ENCODE measurements at places on chromosomes 5 and 9.

GRCh38 chr9:118985851-118986250 is 383.4 kb downstream of the BRINP1 start:
- no peak for DNase-seq

DNA sequence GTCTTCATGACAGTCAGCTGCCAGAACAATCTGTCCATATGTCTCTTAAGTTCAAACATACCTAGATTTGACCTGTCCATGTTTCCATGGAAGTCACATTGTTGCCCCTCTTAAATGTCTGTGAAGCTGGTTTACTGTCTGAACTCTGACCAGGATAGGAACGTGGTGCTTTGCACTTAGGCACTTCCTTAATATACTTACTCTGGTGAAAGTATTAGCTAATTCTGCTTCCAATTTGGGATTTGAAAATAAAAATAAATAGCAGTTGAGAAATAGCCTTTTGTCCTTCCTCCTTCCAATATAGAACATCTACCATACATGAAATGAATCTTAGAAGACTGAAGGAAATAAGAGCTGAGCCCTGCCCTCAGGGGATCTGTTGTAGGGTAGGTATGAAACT is 524.5 kb upstream of the CLINT1 start:
- DNase-seq = no peak

GRCh38 chr9:93224591-93224990 is 40.7 kb downstream of the WNK2 start:
- DNase-seq = no peak

- no peak for DNase-seq
These were observed 271.5 kb downstream of the CCDC171 start for GRCh38 chr9:15824310-15824709.

- DNase-seq = peak; percentile 52
These were observed 1.7 kb downstream of the PPARGC1B start for GRCh38 chr5:149731617-149732323.

GRCh38 chr5:152813526-152813925 is 408.4 kb upstream of the NMUR2 start:
- no peak for DNase-seq

DNA sequence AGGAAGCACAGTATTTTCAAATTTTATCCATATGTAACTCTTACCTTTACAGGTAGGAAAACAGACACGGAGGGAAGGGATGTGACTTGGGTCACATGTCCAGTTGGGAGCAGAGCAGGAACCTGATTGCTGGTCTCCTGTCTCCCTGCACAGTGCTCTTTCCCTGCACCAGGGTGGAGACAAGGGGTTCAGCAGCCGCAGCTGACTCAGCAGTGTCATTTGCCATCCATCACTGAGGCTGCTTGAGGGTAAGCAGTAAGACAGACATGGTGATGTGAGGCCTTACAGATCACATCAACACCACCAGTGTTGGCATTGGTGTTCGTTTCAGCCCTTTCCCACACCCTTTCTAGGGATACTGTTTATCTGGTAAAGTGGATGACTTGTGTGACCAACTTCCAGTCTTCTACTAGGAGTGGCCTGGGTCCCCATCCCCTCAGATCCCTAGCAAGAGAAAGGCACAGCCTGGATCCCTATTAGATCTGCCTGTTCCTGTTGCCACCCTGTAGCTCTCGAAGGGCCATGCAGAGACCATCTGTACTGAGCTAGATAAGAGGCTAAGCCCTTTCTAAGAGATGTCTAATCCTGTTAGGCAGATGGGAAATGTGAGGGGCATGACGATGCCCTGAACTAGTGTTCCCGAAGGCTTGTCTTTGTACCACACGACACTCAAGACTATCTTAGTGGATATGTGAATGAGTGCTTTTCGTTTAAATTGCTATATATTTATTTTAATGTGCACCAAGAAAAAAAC is 29.1 kb downstream of the FRMPD1 start:
- no peak for DNase-seq

DNA sequence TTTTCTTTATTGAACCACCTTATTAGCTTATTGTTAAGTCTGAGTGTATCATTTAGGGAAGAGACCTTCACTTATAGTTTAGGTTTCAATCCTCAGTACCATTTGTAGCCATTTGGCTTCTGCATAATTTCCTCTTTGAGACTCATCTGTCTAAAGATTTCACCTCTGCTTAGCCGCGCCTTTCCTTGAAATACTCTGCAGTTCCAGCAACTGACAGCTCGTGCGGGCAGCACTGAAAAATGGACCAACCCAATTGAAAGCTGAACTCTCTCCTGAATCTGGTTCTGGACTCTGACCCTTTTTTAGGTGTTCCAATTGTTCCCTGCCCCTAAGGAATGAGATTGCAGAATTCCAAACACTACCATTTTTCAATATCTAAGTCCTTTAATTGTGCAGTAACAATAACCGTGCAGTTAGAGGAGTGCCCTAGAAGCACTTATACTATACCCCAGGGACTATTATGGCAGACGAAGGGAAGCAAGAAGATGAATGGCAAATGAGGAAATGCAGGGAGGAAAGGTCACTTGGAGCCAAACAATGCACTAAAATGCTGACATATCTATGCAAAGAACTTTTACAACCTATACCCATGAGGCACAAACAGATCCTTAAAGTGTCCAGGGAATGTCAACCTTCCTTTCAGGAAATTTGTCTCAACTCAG is 50.1 kb upstream of the PDE4D start:
- DNase-seq = no peak

GRCh38 chr5:178785999-178786398 is 55.5 kb upstream of the ZNF354A start:
- no peak for DNase-seq

DNA sequence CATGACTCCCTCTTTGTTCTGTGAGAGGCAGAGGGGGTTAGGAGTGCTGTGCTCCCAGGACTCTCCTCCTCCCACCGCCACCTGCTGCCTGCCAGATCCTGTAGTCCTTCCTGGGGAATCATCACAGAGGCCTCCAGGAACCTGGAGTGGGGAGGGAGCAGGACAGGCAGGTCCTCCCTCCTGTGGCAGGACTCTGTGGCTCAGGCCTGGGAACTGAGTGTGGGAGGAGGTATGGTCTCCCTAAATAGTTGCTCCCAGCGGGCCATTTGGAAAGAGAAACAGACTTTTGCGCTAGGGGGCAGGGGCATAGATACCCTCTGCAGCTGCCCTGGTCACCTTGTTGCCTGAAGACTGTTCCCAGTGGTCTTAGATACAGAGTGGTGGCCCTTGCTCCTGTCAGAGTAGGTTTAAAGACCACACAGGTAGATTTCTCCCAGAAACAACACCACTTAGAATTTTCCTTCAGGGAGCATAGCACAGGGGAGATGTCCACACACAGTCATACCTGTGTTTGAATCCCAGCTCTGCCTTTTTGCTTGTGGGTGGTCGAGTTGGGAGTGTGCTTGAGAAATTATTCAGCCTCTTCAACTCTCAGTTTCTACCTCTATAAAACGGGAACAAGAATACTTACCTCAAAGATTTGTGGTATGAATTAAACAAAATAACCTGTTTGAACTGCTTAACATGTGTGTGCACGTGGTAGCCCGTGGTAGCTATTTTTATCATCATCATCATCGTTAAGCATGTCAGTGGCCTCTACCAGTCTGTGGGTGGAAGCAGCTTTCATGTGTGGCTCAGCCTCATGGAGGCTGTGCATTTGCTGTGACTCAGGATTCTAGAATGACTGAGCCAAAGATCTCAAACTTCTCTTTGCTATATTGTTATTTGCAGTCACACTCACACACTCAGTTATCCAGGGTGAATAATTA is 55.8 kb downstream of the SLC22A5 start:
- peak; percentile 19 for DNase-seq

DNA sequence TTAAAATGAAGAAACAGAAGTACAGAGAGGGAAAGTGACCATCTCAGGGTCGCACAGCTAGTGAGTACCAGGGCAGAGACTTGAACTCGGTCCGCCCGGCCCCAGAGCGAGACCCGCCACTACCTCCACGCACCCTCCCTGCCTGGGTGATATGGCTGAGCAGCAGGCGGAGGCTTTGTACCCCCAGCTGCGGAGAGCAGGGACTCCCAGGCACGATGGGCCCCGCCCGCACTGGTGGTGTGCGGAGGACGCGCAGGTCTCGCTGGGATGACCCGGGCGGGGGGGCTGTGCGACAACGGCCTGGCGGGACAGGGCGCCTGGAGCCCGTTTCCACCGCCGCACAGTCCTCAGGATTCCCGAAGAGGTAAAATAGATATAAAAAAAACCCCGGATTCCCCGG is 64.7 kb upstream of the LARP1 start:
- DNase-seq = no peak

DNA sequence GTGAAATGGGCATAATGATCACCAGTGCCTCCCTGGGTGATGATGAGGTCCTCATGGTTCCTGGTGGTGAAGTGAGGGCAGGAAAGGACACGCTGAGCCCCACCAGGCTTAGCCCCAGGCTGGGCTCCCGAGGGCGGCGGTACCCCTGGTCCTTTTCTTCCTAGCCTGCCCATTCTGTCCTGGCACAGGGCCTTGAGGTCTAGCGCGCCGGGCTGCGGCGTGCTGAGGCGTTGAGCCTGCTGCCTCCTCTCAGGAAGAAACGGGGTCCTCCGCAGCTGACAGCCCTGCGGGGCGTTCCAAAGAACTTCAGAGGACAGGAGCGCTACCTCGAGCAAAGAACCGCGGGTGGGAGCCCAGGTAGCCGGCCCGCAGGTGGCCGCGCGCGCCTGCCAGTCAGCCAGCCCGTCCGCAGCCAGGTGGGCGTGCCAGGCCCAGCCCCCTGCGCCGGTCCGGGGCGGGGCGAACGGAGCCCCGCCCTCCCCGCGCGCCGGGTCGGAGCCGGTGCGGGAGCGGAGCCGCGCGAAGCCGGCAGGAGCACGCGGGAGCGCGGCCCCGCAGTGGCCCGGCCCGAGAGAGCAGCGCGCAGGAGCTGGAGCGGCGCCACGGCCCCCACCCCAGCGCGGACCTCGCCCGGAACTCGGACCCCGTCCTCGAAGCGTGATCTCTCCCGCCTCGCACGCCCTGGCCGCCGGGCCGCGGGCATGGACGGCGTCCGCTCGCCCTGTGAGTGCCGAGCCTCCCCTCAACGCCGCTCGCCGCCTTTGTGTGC is at the start of gene WNK2:
Gene WNK2 (plus strand): TSS at position 477 of the 769 bp plus-strand sequence. CDS start 791 bp downstream, outside the sequence.
- peak; percentile 6 for DNase-seq

DNA sequence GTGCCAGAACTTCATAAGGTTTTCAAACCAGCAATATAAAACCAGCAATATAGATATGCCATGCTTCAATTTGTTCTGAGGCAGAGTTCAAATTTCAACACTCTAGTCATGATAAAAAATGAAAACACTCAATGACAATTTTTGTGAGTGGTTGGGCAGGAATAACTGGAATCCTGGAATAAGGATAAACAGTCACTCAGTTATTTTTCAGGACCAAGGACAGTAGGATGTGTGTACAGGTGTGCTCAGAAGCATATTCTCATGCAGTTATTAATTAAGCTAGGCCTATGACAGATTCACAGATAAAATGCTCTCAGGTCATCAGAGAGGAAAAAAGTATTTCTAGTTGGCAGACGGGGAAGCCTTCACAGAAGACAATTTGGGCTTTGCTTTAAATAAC is 117.3 kb upstream of the PPP2R2B start:
- no peak for DNase-seq

DNA sequence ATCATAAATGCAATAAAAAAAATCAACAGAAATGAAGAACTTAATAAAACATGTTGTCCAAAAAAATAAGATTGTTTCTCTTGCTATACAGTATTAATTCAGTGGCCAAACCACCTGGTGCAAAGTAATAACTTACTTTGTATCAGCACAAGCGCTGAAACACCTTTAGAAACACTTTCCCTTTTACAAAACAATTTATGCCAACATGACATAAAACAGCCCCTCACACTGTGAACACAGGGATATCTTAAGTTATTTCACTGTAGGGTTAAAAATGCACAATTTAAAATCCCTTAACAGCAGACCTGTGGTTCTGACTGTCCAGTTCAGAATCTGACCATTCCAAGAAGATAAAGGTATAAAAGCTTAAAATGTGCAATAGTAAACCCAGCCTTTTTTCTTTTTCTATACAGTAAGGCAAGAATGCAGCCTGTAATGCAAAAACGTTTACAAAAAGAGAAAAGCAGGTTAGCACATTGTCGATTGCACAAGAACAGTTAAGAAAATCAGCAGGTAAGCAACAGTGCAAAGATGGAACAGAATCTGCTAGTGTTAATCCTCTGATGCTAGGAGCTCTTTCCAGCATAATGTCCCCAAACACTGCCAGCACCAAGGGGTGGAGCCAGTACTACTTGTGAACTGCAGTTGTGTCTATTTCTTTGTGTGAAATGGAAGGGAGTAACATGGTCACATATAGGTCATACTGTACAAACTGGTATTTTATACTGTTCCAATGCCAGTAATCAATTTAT is 21.6 kb downstream of the RAB14 start:
- DNase-seq = no peak

GRCh38 chr5:176608937-176609723 is 826 bp downstream of the GPRIN1 start:
- DNase-seq = no peak

DNA sequence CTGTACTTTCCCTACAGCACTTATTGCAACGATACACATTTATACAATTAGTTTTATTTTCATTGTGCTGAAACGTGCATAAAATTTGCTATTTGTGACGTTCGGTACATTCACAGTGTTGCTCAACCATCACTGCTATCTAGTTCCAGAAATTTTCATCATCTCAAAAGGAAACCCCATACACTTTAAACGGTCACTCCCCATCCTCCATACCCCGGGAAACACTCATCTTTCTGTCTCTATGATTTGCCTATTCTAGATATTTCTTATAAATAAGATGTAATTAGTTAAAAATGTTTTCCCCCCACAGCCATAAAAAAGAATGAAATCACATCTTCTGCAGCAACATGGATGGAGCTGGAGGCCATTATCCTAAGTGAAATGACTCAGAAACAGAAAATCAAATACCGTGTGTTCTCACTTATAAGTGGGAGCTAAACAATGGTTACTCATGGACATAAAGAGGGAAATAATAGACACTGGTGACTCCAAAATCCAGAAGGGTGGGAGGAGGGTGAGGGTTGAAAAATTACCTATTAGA is 40.2 kb upstream of the TEX48 start:
- DNase-seq = no peak

GRCh38 chr5:6872441-6873160 is 159.4 kb downstream of the TENT4A start:
- no peak for DNase-seq

DNA sequence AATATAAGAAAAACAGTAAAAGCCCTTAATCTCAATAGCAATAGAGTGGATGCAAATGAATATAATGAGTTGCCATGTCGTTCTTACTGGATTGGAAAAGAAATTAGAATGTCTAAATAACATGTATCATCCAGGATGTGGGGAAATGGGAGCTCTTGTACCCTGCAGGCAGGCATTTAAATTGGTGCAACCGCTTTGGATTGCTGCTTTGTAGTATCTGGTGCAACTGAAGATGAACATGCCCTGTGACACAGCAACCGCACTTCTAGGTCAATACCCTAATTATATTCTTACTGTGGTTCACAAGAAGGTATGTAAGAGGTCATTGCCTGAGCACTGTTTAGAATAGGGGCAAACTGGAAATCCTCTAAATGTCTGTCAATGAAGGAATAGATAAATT is 18.9 kb downstream of the MRPS30 start:
- DNase-seq = no peak

DNA sequence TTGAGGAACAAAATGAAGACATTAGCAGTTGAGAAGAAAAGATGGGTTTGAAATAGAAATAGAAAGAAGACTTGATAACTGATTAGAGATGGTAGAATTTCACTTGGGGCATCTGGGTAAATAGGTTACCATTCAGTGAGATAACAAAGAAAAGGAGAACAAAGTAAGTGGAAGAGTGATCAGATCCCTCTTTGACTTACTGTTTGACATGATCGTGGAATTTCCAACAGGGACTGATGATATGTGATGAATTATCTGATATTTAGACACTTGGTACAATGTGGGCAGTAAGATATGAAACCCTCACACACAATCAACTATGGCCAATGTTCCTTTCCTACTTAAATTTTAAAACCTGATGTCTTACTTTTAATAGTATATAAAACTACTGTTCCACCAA is 70.1 kb upstream of the STARD4 start:
- DNase-seq = no peak
